ENCODE measurements at places on chromosomes 11 and 22. TPM values are rescaled to one million over a fixed set of nuclear protein-coding genes. Genes with fewer than 3 reads are reported as not detected.

GRCh38 chr11:57551941-57552340 is 14.5 kb downstream of the SMTNL1 start:
- no peak for DNase-seq

- no peak for DNase-seq
Observed at GRCh38 chr22:36334821-36335603, 52.8 kb downstream of the MYH9 start.

- no peak for DNase-seq
Observed at GRCh38 chr22:46777609-46777970, 15.1 kb downstream of the TBC1D22A start.

DNA sequence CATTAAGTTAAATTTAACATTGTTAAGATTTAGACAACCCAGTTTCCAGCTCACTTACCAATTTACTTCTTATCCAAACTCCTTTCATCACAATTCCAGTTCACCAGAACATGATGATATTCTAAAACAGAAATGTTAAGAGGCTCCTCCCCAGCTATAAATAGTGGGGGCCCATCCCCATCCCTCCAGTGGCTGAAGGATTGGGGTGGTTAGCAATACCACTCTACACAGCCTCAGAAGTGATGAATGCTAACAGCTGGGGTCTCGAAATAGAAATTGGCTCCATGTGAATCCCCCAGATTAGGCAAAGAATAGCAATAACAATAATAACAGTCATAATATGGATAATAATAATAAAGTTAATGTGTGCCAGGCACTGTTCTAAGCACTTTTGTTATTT is 97.9 kb upstream of the NCAM1 start:
- DNase-seq: no peak

GRCh38 chr11:8296872-8297271 is 33.2 kb upstream of the LMO1 start:
- DNase-seq: no peak

DNA sequence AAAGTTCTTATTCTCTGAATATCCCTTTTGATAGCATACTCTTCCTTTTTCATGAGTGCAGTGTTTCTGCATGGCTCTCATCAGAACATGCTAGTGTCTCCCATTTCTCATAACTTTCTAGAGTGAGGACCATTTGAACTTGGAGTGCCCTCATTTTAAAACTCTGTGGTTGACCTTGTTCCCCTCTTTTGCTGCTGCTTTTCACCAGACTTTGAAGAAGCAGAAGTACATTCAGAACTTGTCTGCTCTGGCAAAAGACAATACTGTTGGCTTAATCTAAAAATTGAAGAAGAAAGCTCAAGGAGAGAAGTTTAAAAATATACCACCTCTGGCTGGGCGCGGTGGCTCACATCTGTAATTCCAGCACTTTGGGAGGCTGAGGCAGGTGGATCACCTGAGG is 35.0 kb downstream of the PPARA start:
- no peak for DNase-seq

DNA sequence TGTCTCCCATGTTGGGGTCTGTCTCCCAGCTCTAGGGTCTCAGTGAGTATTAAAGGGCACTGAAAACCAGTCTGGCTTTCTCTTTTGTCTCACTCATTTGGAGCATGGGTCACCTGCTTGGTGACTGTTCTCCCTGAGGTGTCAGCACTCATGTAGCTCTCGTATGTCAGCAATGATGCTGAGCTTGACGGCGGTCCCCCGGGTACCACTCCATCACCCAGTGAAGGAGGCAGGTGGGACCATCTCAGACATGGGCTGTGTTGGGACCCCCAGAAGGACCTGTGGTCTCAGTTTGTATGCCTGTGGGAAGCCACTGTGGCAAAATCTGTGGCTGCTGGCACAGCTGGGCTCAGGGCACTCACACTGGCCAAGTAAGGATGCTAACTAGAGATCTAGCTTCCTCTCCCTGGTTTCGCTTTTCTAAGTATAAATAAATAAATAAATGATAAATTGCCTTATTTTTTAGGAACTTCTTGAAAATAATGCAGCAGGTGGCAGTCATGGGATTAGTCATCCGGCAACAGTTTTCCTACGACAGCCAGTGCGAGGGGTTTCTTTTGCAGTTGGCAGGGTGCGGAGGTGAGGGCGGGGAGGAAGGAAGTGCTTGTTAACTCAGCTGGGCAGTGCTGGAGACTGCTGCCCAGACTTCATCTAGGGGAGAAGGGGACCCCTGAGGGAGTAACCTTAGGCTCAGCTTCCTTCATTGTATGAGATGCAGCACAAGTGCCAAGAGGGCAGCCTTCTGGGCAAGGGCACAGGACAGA is 48.8 kb downstream of the OSBP2 start:
- DNase-seq: no peak

DNA sequence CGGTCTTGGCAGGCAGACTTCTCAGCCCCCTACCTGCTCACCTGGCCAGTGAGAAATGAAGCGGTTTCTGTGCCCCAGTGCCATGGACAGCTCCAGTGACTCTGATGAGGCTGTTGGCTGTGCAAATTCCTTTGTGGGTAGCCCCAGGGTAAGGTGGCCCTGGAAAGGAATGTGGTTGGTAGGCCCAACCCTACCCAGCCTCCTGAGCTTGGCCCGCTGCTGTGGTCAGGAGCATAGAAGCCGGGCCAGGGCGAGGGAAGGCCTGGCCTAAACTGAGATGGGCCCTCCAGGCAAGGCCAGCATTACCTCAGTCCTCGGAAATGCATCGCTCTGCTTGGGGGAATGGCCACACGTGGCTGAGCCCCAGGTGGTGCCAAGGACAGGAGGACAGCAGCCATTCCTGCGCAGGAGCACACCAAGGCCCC is 16.9 kb downstream of the DAGLA start:
- no peak for DNase-seq

The RIC8A gene
- 119 TPM for total RNA-seq

The NAALAD2 gene
- total RNA-seq: not detected

The OR5A1 gene
- total RNA-seq: not detected
